Fibroblast of gingiva (primary cell): ENCODE measurements at places on chromosomes 4 and X.

- no peak for DNase-seq
Measured at GRCh38 chr4:4474476-4474875, 67.4 kb downstream of the STX18 start.

GRCh38 chr4:10342866-10343265, 114.4 kb downstream of the ZNF518B start:
- no peak for DNase-seq

DNA sequence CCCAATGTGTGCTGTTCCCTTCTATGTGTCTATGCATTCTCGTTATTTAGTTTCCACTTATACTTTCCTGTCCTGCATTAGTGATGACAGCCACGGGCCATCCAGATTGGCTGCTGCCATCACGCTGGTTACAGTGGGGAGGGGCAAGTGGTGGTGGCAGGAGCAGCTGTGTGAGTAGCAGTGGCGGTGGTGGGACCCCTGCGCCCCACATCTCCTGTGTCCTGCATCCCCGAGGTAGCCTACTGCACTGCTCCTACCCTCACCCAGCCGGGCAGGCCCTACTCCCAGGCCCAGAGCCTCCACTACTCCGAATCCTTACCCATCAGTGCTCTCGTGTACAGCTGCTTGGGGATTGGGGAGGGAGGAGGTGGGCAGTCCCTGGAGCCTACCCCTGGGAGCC, 798.7 kb upstream of the AGA start:
- DNase-seq, result no peak

DNA sequence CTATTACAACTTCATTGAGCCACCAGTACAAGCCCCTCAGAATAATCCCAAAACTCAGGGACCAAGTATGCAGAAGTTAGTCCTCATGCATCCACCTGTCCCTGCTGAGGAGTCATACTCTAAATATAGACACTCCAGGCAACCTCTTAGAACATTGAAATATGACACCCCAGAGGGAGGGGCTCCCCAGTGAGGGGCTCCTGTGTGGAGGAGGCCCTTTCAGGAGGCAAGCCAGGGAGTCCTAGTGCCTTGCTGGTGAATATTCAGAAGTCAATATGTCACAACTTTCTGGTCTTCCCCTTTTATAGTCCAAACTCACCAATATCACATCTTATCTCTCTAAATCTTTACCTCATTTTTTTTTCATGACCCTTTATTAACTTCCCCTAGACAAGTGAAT, 1.6 kb upstream of the ARMCX6 start:
- no peak for DNase-seq

DNA sequence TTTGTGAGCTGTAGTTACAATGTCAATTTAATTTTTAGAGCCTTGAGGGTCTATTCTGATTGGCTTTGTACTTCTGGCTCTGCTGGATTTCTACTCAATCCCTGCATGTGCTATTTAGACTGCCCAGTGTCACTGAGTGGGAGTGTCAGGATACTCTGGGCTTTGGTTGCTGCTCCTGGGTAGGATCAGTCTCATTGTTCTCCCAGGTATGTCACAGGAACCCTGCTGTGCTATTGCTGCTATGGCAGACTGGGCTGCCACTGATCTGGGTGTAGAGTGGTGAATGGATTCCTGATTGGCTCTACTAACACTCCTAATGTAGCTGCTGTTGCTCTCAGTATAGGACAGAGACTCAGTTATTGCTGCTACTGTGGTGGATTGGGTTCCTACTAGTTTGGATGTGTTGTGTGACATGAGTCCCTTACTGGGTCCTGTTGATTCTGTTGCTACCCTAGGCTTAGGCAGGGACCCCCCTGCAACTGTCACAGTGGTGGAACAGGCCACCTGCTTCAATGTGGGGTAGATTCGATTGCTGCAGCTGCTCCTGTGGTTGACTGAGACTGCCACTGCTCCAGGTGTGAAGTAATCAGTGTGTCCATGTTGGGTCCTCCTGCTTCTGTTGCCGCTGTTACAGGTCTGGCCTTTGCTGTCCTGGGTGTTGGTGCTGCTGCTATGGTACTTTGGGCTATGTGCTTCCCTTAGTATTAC, 707.8 kb upstream of the AMOT start:
- DNase-seq, result no peak

- no peak for DNase-seq
Measured at GRCh38 chrX:106780264-106780663, 22.2 kb upstream of the TBC1D8B start.

- no peak for DNase-seq
Measured at GRCh38 chr4:149766135-149766534, 49.5 kb downstream of the IQCM start.

DNA sequence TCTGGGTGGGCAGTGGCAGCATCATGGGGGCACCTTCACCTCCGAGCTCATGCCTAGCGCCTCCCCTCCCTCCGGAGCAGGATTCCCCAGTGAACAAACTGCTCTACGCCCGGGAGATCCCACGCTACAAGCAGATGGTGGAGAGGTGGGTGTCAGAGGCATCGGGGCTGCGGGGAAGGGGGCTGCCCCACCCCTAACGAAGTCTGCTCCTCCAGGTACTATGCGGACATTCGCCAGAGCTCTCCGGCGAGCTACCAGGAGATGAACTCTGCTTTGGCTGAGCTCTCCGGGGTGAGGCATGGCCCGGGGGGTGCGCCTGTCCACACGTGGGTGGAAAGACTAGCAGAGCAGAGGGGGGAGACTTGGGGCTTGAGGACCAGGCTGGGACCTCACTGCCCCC, 2.7 kb upstream of the SRPK3 start:
- no peak for DNase-seq

GRCh38 chr4:10925996-10926395, 241.4 kb upstream of the CLNK start:
- DNase-seq, result no peak

DNA sequence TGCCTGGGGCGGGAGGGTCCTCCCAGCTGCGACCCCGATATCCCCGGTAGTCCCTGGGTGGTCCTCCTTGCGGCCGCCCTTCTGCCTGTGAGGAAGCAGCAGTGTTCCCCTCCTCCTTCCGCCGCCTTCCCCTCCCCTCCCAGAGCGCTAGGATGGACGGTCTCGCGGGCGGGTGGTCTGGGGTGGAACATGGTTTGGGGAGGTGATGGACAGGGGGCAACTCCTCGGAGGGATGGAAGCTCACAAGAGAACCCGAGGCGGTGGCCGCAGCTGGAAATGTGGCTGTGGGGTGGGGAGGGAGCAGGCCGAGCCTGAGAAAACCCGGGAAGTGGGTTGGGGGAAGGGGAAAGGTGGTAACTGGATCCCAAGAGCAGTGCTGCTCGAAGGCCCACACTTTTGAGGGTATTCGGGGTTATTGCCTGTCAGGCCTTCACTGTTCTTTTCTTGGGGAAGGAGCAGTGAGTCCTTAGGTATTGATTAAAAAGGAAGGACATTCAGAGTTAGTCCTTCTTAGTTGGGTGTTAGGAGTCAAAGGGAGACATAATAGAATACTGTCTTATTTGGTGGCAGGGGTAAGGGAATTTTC, 581 bp downstream of the UBE2K start:
- DNase-seq, result no peak

DNA sequence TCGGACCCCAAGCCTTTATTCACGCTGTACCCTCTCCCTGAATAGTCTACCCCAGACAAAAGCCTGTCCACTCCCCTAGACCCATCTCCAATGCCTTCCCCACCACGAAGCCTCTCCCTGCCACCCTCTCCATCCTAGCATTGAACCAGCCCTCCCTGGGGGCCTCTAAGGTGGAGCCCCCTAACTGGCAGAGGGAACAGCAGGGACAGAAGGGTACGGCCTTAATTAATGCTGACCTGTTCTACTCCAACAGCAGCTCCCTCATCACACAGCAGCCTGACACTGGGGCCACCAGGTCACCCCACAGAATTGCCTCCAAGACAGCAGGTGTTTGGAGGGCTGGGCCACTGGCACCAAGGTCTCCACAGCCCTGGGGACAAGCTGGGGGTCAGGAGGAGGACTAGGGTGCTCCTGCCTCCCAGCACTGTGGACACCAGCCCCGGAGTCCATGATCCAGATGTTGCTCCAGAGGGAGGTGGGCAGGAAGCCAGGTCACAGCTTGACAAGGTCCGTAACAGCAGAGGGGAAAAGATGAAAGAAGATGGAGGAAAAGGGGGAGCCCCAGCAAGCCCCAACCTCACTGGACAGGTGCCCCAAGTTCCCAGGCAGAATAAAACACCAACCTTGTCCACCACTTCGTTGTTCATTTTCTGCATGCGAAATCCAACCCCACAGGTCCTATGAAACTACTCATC, 3.7 kb downstream of the CRMP1 start:
- no peak for DNase-seq

- no peak for DNase-seq
Measured at GRCh38 chr4:14023036-14023435, 395.5 kb upstream of the BOD1L1 start.

DNA sequence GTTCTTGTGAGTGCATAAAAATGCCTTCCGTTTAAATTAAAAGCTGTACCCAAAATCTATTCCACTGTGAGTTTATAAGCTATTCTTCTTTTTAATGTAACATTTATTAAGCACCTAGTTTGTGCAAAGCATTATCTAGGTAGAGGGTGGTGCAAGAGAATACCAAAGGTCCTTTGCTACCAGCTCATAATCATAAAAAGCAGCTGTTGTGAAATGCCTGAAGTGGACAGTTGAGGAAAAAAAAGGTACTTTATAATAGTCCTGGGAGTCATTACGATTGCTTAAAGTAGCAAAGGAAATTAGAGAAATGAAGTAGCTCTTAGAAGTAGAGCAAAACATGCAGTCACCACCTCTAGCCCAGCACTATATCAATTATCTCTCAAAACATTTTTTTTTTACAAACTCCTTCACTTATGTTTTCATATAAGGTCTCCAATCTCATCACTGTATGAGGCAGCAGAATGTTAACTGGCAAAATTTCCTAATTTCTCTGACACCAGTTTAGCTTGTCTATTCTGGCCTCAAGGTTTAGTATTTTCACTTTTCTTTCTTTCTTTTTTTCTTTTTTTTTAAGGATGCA, 2.1 kb downstream of the MBNL3 start:
- no peak for DNase-seq
